ENCODE measurements at places on chromosomes 4 and X.
A peak's percentile ranks its signal among the peaks of the same experiment; 100 is the strongest.

DNA sequence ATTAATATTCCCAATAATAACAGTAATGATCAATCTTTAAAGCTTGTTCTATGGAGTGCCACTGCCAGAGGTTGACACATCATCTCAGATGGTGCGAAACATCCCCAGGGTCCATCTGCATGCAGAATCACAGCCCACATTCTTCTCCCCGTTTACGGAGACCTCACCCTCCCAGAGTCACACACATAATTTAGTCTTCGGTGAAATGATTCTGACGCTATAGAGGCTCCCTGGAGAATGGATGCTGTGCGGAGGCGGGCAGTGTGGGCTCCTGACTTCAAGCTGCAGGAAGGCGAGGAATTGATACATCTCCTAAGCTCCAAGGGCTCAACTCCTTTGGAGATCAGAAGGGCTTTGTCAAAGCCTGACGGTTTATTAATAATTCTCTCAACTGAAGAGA, 11.0 kb upstream of the ARHGAP36 start:
- no peak for DNase-seq

- peak; percentile 43 for DNase-seq
Measured at GRCh38 chrX:39894683-39895082, 203.1 kb downstream of the BCOR start.

DNA sequence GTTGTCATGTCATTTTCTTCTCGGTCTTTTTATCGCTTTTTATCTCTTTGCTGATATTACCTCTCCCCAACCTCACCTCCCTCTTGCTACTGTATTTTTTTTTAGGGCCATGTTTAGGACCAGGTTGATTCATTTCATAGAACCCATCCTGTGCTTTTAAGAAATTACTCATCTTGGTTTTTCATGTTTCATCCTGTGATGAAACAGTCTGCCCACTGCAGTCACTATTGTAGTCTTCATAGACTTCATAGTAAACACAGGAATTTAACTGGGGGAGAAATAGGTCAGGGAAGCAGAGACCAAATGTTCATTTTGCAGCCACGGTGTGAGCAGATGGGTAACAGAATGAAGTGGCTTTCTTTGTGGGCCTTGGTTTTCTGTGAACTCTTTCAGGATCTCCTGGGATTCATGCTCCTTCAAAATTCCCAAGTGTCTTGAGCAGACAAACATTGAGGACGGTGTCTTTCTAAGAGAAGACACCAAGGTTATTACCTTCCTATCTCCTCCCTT, 161.8 kb downstream of the NAA11 start:
- DNase-seq = no peak

GRCh38 chr4:56762484-56763250, 58.8 kb downstream of the SPINK2 start:
- DNase-seq = no peak

DNA sequence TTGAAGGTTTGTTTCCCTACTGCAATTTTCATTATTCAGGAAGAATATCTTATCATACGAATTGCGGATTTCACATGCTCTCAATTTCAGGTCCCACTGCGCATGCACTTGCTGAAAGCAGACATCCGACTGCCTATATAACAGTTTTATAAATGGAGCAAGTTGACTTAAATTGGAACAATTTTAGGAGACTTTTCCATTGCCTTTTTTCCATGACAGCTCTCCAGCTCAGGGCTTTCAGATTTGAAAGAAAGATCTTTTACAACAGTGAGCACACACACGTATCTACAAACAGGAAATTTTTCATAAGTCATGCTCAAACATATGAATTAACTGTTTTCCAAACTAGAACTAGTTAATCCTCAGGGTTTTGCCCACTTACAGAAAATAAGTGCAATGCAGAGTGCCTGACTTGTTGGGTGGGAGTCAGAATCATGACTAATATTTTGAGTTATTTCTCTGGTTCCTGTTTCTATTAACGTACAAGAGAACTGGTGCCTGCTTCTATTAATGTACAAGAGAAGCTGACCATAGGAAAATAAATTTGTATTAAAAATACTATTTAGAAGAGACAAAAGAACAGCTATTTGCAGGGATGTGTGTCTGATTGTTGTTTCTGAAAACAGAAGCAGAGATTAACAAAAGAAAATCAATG, 137.9 kb downstream of the GPC3 start:
- no peak for DNase-seq

DNA sequence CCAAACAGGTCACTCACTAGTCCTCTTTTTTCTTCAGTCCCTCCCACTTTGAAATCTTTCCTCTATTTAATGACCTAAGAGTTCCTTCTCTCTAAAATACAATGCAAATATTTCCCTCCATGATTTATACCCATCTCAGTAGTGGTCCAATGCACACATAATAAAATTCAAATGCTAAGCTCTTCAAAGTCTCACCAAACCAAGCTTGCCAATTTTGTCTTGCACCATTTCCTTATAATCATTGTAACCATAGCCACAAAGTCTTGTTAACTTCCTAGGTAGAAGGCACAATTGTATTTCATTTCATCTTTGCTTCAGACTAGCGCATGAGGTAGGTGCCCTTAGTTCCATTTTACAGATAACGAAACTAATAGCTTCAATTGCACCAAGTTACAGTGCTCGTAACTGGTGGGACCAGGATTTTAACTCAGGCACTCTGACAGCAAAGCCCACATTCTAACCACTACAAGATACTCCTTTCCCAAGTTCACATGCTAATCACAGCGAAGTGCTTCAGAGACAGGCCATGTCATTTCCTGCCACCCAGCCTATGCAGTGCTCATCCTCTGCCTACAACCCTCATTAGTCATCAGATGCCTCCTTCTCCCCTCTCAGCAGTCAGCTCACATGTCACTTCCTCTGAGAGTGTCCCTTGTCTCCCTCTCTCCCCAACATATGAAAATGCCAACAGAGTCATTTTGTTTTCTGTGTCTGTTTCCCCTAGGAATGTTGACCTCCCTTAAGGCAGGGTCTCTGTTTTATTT, 66.9 kb upstream of the PPARGC1A start:
- DNase-seq = no peak

DNA sequence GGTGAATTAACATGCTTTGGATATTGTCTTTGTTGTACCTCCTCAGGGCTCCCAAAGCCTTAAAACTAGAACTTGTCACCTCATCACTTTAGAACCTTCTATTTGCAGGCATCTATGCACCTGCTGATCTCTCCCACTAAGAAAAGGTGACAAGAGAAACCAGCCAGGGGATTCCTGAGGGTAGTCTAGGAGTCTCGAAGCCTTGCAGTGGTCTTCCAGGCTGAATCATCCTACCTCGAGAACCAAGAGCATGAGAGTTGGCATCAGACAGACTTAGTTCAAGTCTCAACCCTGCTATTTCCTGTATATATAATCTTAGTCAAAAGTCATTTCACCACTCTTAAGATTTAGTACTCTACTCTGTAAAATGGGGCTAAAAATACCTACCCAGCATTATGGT, 29.6 kb downstream of the RTL5 start:
- no peak for DNase-seq

DNA sequence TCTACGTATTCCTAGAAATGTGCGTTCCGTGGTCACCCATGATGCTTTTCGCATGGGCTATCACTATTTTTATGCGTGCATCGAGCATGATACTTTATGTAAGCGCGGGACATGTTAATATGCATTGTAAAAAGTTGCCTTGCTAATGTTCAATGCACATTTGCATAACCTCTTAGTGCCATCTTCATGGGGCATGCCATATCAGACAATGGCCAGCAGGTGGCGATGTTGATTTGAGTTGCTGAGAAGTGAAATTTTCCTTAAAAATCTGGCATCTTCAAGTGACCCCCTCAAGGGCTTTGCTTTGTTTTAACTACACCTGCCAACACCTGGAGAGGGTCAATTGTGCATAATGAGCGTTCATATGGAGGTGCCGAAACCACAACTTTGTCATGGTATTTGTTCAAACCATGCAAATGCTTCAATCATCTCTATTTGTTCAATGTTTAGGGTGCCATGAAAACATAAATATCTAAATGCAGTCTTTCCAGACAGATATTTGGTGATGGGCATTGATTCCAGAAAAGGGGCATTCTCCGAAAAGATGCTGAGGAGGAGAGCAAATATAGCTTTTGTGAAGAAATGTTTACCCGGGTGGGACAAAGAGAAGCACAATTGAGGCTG, 833.9 kb upstream of the PRKX start:
- DNase-seq = peak; percentile 2

DNA sequence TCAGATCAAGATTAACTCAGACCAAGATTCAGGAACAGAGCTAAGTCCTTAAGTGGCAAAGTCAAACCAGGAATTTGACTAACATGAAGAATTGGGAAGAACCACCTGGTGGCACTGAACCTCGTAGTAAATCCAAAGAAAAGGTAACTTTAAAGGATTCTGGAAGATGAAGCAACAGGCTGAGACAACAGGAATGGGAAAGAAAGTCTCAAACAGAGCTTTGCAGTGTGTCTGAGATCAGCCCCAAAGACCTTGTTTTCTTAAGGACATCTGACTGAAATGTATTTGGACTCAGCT, 126.1 kb downstream of the ASB9 start:
- no peak for DNase-seq

DNA sequence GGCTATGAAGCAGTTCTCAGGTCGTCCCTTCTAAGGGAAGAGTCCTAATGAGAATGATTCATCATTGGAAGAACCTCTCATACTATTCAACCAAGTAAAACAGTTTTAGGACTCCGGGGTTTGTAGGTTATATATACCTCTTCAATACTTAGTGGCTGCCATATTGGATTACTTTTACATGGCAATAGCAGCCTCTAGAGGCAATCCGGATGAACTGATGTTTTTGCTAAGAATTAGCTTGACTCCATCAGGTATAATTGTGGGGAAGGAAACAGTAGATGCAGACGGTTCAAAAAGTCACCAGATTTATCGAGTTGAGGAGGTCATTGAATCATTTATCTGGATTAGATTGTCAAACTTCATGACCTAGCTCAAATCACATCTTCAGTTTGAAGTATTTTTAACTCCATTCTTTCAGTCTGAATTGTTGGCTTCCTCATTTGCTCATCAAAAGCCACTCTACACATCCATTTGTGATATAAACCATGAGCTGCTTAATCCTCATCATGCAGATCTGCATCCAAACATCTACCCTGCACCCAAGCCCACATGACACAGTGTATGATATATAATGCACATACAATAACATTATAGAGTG, 28.4 kb downstream of the GUCY1B1 start:
- peak; percentile 53 for DNase-seq

GRCh38 chrX:150779385-150779784, 86.2 kb downstream of the MTMR1 start:
- DNase-seq = no peak

DNA sequence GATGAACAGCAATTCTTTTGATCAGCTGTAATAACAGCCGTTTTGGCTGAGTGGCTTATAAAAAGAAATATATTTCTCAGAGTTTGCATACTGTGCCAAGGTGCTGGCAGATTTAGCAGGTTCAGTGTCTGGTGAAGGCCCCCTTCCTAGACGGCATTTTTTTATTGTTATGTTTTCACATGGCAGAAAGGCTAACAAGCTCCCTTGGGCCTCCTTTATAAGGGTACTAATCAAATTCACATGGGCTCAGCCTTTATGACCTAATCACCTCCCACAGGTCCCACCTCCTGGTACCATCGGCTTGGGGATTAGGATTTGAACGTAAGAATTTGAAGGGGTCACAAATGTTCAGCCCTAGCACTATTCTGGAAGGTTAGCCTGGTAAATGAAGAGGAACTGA, 431.9 kb downstream of the SPOCK3 start:
- DNase-seq = no peak

GRCh38 chr4:7837597-7838135, 102.0 kb downstream of the AFAP1 start:
- DNase-seq = no peak

DNA sequence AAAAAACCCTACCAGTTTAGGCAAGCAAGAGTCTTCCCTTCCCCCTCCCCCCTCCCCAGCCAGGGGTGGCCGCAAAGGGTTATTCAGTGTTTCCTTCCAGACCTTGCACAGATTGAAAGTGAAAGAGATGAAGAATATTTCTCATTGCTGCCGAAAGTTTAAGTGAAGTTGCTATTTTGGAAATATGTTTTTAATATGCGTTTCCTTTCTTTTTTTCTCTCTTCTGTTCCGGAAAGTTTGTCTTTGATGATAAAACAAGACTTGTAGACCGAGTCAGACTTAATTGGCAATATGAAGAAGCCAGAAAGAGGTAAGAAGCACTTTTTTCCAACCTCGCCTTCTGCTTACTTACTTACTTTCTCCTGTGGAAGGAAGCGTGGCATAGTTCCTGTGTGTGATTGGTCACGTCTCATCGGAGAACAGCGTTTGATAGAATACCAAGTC, 58.5 kb upstream of the CLCN4 start:
- DNase-seq = no peak

DNA sequence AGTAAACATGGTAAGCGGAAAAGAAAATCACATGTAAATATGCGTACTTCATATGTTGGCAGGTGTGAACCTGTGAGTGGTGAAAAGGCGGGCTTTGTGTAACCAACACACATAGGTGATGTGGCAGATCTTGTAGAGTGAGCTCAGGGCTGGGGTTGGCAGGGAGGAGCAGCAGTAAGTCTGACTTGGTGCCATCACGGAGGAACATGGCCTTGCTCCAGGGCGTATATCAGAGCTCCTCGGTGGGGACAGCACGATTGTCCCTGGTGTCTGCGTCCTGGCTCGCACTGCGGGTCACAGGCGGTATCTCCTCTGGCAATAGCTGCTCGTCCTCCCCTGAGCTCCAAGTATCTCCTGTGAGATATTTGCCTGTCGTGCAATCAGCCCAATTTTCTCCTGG, 733.6 kb downstream of the TRIML1 start:
- no peak for DNase-seq

DNA sequence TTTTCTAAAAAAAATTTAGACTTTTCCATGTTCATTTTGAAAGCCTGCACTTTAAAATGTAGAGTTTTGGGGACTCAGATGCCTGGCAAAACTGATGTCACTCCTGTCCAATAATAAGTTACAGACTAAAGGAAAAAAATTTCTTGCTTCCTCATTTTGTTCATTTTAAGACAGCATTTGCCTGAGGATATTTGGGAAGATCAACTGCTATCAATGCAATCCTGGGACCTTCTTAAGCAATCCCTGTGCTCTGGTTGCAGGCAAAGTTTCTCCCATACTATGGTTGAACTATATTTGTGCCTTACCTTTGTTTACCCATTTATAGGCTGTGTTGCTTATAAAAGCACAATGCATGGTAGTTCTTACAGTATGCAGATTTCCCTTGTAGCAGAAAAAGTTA, 280.4 kb downstream of the CFAP47 start:
- DNase-seq = no peak

GRCh38 chr4:119733431-119733830, 104.8 kb upstream of the PDE5A start:
- DNase-seq = no peak
